ENCODE measurements at places on chromosomes 5 and 9.

- no peak for DNase-seq
Observed at GRCh38 chr5:176176231-176176630, 62.0 kb upstream of the SIMC1 start.

GRCh38 chr5:4511996-4512656, 628.0 kb upstream of the ADAMTS16 start:
- DNase-seq, result peak; percentile 7

GRCh38 chr5:79423296-79423695, 90.6 kb downstream of the HOMER1 start:
- no peak for DNase-seq

- no peak for DNase-seq
Observed at GRCh38 chr9:892123-892522, 50.6 kb downstream of the DMRT1 start.

DNA sequence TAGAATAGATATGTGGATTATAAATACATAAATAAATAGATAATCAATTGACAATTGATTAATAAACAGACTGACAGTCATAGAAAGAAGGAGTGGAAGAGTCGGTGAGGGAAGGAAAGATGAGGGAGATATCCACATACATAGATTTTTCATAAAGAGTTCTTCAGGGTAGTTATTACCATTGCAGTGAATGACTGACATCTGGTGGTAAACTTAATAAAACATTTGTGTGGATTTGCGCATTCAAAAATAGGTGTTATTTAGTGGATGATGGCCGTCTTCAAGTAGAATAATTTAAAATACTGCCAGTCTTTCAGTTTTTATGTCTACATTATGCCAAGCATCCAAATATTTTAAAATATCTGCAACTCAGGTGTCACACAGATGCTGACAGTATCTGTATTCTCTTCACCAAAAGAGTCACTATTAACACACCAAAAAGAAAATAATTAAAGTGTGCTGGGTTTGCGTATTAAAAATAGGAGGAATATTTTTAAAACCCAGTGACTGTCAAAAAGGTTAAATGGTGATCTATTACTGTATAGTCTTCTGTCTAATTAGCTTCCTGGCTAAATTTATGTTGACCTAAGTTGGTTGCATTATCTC, 78.8 kb downstream of the GIN1 start:
- peak; percentile 79 for DNase-seq

GRCh38 chr5:52983731-52984636, 5.2 kb upstream of the ITGA2 start:
- no peak for DNase-seq

- DNase-seq, result no peak
Observed at GRCh38 chr5:133730346-133730745, 118.0 kb upstream of the FSTL4 start.

- no peak for DNase-seq
Observed at GRCh38 chr9:111095441-111095840, 57.2 kb upstream of the LPAR1 start.

DNA sequence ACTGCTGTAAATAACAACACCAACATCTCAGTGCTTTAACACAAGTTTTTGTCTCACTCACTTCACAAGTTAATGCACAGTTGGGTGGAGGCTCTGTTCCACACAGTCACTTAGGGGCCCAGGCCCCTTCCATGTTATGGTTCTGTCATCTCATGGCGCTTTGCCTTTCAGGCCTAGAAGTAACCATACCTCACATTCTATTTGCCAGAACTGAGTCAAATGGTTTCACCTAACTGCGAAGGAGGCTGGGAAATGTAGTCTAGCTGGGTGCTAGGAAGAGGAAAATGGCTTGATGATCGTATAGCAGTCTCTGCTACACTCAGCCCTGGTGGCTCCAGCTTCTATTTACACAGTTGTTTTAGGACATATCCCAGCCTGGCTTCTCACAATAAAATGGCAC, 23.1 kb upstream of the MVB12B start:
- no peak for DNase-seq
